ENCODE measurements at places on chromosomes 2 and 18.

DNA sequence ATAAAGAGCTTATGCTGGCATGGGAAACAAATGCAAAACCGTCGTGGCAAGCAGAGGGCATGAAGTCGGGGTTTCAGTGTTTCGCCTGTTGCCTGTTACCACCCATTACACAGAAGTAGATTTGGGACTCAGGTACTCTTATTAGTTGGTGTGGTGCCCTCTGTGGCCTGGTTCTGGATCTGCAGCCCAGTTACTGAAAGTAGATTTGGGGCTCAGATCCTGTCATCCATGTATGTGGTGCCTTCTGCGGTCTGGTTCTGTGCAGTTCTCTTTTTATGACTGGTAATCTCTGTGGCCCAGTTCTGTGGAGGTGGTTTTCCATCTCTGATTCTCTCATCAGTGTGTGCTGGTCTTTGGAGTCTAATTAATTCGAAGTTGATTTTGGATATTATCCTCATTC is 45.2 kb downstream of the ADNP2 start:
- no peak for DNase-seq

GRCh38 chr2:101998896-101999789 is 7.4 kb downstream of the IL1R2 start:
- DNase-seq = no peak

- DNase-seq = no peak
Measured at GRCh38 chr2:241953324-241953928, 83.9 kb downstream of the RTP5 start.

DNA sequence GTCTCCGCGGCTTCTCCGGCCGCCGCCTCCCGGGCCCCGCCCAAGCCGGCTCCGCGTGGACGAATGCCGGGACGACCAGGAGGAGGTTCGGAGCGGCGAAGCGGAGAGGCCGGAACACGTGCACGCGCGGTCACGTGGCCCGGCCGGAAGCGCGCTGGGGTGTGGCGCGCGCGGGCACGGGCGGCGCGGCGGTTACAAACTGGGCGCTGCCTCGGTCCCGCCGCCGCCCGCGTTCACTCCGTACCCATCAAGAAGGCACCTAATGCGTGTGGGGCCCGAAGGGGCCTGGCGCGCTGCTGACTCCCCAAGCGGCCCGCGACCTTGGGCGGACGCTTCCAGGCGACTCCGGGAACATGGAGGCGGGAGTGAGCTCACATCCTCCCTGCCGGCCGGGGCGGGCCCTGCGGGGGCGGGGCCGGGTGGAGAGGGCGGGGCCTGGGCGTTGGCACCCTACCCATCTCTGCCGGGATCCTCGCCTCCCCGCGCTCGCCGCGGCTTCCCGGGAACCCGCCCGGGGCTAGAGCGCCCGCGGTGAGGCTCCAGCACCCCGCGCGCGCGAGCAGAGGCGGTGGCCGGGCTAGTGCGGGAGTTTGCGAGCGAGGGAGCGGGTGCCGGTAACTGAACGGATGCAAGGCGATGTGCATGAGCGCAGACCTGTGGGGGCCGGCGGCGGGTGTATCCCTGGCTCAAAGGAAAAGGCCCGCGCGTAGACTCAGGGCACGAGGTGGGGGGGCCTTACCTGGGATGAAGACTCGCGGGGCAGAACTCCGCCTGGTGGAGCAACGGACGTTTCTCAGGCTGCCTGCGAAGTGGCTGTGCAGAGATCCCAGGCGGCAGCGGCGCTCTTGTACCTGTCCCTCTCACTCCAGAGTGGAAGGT is at the start of gene TMEM185B:
TSS of gene TMEM185B (minus strand) at position 367 of the 879 bp plus-strand sequence. CDS start 424 bp downstream, outside the sequence.
- DNase-seq = peak; percentile 89

DNA sequence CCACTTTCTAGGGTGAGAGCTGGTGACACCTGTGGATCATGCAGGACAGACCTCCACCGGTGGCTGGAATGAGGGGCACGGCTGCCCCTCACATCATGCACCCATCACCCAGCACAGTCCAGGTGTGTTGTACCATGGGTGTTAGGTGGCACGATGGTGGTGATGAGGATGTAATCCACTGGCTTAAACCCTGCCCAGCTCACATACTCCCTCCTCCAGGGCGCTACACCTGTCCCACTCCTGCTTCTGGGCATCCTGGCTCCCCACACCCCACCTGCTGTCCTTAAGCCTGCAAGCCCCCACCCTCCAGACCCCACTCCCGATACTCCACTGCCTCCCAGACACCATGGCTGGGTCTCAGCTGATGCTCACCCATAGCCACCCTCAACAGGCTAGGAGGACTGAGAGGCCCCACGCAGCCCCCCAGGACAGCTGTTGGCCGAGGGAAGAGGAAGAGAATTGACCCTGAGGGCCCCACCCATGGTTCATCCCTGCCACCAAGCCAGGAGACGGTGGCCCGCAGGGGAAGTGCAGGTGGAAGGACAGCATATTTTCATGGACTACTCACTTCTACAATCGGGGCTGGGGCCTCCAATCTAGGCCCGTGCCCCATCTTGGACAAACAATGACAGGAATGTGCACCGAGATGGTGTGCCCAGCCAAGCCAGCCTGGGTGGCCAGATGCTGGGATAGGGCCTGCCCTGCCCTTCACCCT is 34.3 kb downstream of the MAL start:
- DNase-seq = no peak

- no peak for DNase-seq
Measured at GRCh38 chr2:122866095-122866494, 1110.6 kb downstream of the TSN start.

- no peak for DNase-seq
Measured at GRCh38 chr18:57859314-57859713, 56.2 kb upstream of the ATP8B1 start.

DNA sequence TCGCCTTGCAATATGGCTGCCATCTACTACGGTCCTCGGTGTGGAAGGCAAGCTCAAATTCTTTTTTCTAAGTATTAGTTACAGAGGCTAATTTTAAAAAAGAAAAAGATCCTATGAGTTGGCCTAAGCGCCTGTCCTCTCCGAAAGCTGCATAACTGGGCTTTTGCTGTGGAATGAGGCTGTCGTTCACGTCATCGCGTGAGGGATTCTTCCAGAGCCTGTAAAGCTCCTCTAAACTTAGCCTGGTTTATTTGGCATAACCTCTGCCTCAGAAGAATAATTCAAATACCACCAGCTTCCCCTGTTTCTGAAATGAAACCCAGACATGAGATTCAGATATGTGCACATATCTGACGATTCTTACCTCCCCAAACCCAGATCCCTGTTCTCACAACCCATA is 187.4 kb downstream of the DNER start:
- DNase-seq = no peak

DNA sequence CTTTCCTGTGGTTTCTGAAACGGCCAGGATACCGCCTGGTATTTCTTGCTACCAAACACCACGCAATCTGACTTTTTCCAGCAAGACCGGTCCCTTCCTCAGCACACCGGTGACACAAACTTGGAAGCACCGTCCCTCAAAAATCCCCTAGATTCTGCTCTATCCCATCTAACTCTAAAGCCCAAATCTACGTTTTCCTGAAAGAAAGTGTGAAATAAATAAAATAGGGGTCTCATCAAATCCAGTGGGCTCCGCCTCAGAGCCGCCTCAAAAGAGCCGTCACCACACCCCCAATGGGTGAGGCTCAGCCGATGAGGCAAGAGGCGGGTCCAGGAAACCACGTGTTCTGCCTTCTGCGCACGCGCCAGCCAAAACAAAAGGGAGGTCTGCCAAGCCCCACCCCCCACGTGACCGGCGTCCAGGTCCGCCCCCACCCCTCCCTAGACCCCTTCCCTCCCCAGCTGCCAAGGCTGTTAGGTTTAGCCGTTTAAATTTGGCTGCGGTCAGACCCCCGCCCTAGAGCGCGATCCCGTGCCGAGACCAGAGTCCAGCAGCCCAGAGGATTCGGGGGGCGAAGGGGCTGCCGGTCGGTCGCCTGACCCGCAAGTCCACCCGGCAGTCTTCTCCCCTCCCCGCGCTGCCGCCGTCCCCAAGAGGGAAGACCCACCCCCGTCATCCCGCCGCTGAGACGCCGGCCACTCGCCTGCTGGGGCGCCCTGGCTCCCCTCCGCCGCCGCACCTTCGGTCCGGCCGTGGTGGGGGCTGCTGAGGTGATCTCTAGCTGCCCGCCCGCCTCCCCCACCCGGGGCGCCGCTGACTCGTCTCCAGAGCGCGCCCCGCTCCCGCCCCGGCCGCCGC is 534 bp downstream of the KANSL1L start:
- DNase-seq = peak; percentile 98

DNA sequence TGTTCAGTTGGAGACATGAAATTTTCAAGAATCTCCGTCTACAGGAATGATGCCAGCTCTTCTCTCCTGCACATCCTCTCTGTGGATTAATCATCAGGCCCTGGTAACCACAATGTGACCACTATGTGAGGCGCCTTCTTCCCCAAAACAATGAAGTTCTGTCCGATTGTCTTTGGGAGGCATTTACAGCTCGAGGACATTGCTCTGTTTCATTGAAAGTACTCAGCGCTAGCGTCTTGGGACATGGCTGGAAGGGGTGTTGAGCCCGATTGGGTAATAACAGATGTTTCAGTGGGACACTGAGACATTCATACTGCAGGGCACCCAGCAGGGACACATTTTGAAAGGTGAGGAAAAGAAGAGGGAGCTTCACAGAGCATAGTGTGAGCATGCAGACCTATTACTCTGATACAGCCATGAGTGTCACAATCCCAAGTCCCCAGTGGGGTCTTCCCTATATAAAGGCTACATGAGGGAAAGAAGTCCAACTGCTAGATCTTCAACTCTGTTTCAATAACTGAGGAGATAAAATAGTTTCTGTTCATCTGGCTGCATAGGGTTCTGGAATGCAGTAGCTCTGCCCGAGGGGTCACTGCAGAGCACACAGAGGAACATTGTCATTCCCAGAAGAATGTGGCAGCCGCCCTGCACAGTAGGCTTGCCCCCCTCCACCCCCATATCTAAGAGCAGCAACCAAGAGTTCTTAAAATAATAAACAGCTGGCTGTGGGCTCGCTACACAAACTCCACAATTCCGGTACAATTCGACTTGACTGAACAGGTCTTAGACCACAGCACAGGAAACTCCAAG is 237.3 kb downstream of the OSR1 start:
- peak; percentile 64 for DNase-seq

DNA sequence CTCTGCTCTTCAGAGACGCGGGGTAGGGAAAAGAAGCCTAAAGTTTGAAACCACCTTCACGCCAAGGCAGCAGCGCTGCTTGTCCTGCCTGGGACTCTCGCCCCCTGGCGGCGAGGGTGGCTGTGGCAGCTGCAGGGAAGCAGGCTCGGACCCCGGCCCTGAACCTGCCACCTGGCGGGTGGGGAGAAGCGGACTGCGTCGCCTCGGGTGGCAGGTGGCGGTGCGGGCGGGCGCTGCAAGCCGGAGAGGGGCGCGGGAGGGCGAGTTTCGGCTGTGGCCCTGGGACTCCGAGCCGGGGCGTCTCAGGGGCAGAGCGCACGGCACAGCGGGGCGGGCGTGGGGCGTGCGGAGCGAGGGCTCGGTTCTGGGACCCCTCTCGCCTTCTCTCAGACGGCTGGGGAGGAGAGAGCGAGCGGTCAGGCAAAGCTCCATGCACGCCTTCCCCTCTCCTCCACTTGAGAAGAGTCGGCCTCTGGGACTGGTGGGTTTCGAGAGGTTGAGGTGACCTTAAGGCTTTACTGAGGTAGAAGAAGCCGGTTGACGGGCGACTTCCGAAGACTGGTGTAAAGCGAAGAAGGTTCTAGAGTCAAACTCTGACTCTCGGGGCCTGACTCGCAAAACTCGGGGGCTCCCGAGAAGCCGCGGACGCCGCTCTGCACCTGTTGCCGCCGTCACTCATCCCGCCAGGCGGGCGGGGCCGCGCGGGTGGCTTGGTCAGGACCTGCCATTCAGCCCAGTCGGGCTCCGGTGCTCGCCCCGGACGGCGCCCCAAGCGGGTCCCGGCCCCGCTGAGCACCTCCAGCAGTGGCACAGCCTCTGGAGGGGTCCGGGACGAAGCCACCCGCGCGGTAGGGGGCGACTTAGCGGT is 1.1 kb upstream of the BOLL start:
- no peak for DNase-seq

DNA sequence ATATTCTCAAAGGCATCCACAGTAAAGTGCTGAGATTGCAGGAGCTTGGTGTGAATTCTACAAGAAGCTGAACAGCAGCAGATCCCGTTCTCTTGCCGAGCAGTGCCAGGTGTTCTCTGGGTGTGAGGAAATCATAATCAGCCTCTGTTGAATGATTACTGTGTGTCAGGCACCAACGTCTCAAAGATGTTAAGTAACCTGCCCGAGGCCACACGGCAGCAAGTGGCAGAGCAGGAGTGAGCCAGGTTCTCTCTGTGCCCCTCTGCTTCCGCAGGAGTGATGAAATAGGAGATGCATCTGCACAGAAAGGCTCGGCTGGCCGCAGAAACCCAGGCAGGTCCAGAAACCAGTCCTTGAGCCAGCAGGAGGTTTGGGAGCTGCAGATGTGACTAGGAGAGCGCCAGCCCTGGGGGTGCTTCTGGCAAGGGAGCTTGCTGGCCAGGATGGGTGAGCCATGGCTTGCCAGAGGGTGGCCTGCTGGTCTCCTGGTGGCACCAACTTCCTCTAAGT is 68.4 kb downstream of the COPS7B start:
- DNase-seq = no peak

- no peak for DNase-seq
Measured at GRCh38 chr2:234950730-234951663, 820 bp upstream of the SH3BP4 start.

GRCh38 chr2:206443735-206444527 is 599 bp downstream of the ADAM23 start:
- DNase-seq = no peak

- DNase-seq = no peak
Measured at GRCh38 chr2:893311-893710, 57.3 kb upstream of the SNTG2 start.

- DNase-seq = no peak
Measured at GRCh38 chr2:65299246-65299645, 71.6 kb downstream of the ACTR2 start.

DNA sequence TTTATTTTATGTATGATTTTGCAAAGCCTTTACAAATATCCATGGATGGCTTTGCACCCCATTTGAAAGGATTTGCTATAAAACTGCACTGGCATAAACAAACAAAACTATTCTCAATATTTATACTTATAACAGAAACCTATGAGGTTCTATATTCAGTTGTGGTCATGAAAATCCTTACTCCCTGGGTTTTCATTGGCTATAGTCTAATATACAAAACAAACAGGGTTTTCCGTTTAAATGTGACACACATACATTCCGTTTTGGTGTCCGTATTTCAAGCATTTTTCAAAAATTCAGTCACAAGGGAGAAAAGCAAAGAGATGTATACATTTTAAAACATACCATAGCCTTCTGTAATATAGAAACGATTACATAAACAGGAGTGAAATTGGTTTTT is 100.0 kb downstream of the TCF4 start:
- DNase-seq = no peak

GRCh38 chr2:177433402-177433801 is 40.8 kb downstream of the AGPS start:
- no peak for DNase-seq

GRCh38 chr2:95273566-95274290 is 521 bp upstream of the PROM2 start:
- DNase-seq = no peak

GRCh38 chr2:119257198-119257597 is 33.6 kb downstream of the STEAP3 start:
- DNase-seq = no peak

- DNase-seq = no peak
Measured at GRCh38 chr18:43482136-43482535, 204.8 kb upstream of the SYT4 start.
